ENCODE measurements at places on chromosomes 16 and 17.

GRCh38 chr17:41520821-41521521 is 2.3 kb upstream of the KRT15 start:
- no peak for DNase-seq

GRCh38 chr16:13951611-13952010 is 31.7 kb downstream of the ERCC4 start:
- DNase-seq, result no peak

- DNase-seq, result no peak
These were observed 34.9 kb upstream of the GSG1L start for GRCh38 chr16:28098171-28098958.

GRCh38 chr17:48993305-48993704 is 3.9 kb upstream of the IGF2BP1 start:
- DNase-seq, result no peak

DNA sequence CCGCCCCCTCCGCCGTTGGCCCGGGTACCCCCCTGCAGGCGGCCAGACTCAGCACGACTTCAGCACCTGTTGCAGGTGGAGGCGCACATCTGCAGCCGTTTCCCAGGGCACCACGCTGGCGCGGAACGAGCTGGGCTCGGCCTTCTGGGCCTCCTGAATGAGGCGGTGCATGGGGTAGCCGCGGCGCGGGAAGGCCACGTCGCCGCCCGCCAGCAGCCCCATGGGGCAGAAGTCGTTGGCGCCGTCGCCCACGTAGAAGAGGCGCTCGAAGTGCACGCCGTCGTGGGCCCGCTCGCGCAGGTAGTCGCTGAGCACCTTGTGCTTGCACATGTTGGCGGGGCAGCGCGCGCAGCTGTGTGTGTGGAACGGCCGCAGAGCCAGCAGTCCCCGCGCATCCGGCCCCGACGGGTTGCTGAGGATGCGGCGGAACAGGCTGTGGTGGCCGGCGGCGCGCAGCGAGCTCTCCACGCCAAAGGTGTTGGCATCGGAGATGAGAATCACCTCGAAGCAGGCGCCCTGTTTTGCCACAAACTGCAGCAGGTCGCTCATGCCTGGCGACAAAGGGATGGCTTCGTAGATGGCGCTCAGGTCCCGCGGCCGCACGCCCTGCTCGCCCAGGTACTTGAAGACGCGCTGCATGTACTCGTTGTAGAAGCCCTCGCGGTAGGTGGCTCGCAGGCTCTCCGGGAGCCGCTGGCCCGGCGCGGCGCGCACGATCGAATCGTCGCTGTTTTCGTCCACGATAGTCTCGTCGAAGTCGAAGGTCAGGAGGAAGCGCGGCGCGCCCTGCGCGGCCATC is 6.2 kb downstream of the PHOSPHO1 start:
- no peak for DNase-seq

DNA sequence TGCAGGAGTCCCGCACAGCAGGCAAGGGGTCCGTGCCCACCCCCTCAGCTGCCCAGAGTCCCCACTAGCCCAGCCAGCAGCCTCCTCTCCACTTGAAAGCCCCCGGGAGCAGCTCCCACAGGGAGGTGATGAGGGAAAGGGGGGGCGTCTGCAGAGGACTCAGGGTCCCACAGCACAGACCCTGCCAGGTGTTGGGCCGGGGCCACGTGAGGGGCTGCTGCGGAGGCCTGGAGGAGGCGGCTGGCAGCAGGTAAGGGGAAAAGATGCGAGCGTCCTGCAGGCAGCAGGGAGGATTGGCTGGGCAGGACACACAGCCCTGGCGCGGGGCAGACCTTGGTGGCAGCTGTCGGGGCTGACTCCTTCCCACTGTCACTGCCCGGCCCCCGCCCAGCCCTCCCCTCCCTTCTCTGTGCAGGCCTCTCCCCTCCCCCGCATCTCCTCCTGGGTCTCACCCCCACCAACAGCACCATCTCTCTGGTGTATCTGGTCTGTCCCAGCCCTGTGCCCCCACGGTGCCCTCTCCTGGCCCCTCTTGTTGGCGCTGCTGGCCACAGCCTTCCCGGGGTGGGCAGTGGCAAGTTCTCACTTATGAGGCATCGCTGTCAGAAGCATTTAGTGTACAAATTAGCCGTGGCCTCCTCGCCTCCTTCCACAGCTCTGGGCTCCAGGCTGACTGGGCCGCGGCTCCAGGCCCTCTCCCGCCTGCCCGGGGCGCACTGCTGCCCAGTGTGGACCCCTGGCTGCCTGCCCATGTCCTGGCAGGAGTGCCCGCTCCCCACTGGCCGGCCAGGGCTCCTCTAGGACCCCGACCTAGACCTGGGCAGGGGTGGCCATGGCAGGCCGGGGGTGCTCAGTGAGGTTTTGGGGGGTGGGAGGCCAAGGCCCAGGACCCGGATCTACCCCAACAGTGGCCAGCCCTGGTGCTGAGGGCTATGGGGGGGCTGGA is 4.4 kb upstream of the PRR35 start:
- DNase-seq, result no peak

GRCh38 chr17:44376124-44376523 is 12.5 kb upstream of the FAM171A2 start:
- DNase-seq, result no peak

Data from epithelial cell of proximal tubule (primary cell).